ENCODE measurements at places on chromosomes 5 and 9.

GRCh38 chr9:135053133-135053532 is 34.3 kb upstream of the OLFM1 start:
- DNase-seq = no peak

GRCh38 chr9:93298498-93299417 is 114.8 kb downstream of the WNK2 start:
- no peak for DNase-seq

DNA sequence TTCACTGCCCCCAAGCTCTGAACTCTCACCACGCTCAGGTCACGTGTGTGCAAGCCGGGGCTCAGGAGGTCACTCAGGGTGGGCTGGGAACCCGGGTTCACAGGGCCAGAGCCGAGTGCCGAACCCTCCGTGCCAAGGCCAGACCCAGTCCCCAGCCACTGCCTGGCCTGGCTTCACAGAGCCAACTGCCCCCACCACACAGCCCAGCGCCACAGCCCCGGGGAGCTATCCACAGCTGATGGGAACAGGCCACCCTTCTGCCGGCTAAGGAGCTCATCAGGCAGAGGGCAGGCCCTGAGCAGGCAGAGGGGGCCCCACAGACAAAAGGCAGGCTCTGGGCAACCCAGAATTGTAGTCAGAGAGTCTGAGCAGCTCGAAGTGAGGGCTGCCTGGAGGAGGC is 117.0 kb downstream of the VAV2 start:
- DNase-seq = no peak

DNA sequence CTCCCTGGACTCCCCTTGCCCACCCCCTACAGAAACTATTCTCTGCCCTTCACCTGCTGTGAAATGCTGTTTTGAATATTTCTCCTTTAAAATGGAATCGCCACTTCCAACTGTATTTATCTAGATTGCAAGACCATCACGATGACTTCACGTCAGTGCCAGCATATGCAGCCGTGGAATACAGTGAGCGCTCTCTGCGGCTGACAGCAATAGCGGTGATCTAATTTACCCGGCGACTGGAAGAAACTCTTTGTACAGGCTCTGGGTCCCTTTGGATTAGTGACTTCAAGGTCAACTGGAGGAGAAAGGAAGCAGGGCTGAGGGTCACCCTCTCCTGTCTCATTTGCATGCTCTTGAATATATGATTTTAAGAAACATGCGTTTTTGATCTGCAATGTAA is 192.0 kb downstream of the IRX1 start:
- DNase-seq = no peak

DNA sequence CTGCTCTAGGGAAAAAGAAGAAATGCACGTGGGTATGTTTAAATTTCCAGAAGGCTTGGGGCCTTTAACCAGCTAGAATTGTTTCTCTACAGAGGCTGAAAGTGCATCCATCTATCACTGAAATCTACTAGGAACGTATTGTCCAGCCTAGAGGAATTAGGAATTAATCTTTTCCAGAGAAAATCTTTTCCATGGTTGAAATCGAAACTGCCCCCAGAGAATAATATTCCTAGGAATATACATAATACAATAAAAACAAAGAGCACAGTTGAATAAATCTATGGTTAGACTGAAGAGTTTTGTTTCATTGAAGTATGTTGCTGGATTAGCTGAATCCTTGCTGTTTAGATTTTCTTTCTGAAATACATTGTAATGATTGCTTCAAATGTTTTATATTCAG is 378.5 kb downstream of the PLK2 start:
- DNase-seq = no peak

GRCh38 chr5:152686931-152687330 is 281.9 kb upstream of the NMUR2 start:
- DNase-seq = no peak

- DNase-seq = no peak
Observed at GRCh38 chr5:138240650-138241385, 27.7 kb upstream of the CDC23 start.

- no peak for DNase-seq
Observed at GRCh38 chr5:171499611-171500010, 80.2 kb downstream of the FGF18 start.

- DNase-seq = no peak
Observed at GRCh38 chr5:72938206-72938605, 17.6 kb upstream of the FCHO2 start.

GRCh38 chr5:163893281-163893680 is 387.9 kb downstream of the MAT2B start:
- no peak for DNase-seq

- no peak for DNase-seq
Observed at GRCh38 chr9:84151236-84151635, 170.6 kb downstream of the RMI1 start.

DNA sequence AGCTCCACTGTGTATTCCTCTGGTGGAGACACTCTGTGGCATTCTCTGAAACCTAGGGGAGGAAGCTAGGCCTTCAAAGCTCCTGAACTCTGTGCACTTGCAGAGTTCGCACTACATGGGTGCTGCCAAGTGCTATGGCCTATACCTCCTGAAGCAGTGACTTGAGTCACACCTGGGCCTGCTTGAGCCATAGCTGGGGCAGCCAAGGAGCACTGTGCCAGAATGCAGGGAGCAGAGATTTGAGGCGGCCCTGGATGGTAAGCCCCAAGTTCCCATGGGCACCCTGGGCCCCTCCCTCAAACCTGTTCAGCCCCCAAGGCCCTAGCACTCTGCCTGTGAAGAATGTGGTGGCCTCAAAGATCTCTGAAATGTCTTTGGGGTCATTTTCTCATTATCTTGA is 212.9 kb downstream of the SPATA31A6 start:
- DNase-seq = no peak

- no peak for DNase-seq
Observed at GRCh38 chr5:74262544-74263207, 377.9 kb downstream of the ENC1 start.

DNA sequence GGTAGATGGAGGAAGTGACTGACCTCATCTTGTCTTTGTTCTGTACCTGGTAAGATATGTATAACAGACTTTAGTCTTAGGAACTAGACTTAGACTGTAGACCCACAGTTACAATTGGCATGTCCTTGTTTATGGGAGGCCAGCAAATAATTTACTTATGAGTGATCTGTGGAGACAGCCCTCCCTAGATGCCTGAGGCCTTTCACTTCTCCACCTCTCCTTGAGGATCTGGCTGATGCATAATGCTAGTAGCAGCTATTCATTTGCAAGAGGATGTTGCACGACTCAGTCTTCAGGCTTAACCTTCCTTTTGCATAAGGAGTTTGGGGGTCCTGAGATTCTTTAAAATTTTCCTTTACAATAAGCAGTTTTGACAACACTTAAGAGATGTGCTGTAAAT is 100.7 kb downstream of the YTHDC2 start:
- no peak for DNase-seq

DNA sequence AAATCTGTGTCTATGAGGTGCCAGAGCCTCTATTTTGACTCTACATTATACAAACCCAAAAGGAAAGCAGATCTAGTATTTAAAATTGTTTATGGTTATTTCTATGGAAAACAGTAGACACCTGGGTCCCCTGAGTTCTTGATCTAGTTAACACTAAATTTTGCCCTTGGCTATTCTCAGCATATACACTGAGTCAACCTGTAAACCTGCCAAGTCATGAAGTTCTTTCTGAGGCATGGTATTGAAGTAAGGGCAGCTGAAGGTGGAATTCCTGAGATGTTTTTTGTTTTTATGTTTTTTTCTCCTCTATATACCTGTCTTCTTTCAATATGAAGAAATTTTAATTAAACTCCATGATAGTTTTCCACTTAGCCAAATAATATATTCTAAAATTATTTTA is 120.2 kb downstream of the PDE4D start:
- no peak for DNase-seq

DNA sequence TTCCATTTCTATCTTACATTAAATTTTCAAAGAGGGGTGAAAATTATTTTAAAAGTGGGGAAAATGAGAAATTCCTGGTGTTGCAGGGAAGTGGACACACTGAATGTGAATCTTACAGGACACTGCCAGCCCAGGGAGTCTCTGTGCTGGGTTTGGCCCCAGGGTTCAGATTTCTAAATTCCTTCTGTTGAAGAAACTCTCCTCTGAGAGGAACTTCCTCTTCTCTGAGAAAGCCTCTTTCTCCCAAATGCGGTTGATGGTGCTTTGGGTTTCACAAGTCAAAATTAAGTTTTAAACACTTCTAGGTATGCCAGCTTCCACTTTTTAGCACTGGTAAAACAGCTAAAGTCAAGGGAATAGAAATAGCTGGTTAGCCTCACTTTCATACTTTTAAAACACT is 317.9 kb upstream of the ITGA1 start:
- DNase-seq = no peak

GRCh38 chr9:133405508-133406438 is 12.0 kb downstream of the REXO4 start:
- no peak for DNase-seq

DNA sequence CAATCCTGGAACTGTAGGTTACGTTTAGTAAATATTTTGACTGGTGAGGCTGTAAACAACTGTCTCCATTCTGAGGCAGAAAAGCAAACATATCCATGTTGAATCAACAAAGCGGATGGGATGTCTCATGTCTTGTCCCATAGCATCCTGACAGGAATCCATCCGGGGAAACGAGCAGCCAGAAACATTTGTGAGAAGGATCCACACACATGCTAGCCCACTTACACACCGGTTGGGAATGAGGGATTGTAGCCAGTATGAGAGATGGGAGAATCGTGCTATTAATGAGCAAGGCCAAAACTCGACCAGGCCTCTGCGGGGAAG is 117.5 kb downstream of the FSTL4 start:
- DNase-seq = no peak

- no peak for DNase-seq
Observed at GRCh38 chr9:30058463-30058862, 2326.0 kb upstream of the ACO1 start.

DNA sequence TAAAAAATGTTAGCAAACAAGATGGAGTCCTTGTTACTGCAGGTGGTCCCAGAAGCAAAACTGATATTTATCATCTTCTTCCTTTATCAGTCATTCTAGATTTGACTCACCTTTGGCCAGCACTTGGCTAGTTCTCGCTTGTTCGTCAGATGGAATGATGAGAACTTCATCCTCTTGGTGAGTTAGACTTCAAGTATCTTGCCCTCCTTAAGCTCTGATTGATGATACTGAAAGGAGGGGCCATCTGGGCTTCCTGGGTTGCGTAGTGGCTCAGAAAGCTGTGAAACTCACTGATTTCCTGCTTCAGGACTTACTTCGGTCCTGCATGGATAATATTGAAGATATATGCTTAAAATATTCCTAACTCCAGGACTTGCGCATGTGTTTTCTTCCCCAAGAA is 1248.2 kb upstream of the CDH9 start:
- no peak for DNase-seq

- no peak for DNase-seq
Observed at GRCh38 chr9:137029058-137029936, 1.3 kb upstream of the ABCA2 start.

- no peak for DNase-seq
Observed at GRCh38 chr5:114174837-114175236, 187.0 kb upstream of the KCNN2 start.

DNA sequence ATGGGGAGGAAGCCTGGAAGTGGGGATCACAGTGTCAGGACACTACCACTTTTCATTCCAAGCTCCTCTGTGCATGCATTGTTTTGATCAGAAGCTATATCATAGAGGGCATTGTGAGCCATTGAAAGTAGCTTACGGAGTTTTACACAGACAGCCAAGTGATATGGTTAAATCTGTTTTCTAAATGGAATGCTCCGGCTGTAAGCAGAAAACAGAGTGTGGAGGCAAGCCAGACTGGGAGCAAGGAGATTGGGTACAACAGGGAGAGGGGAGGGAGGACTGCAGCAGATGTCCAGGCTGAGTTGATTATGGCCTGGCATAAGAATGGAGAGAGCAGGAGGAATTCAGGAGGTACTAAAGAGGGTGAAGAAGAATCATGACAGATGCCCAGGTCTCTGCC is 15.5 kb upstream of the SOWAHA start:
- DNase-seq = no peak

GRCh38 chr5:30994176-30994575 is 199.3 kb upstream of the CDH6 start:
- no peak for DNase-seq

GRCh38 chr5:65880496-65881072 is 45.8 kb upstream of the ERBIN start:
- DNase-seq = no peak

DNA sequence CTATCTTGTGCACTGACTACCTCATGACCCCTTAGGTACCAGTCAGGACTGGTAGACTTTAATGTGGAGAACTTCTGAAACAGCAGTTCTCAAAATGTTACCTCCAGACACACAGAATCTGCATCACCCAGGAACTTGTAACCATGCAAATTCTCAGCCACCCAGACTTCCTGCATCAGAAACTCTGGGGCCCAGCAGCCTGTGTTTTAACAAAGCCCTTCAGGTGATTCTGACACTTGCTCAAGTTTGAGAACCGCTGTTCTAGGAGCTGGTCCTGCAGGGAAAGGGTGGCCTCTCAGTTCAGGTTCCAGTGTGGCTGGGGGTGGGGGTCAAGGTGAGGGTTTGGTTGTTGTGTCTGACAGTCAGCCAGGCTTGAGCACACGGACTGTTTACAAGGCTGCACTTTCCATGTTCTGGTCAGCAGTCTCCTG is 28.4 kb downstream of the ZFP62 start:
- DNase-seq = no peak

- DNase-seq = no peak
Observed at GRCh38 chr5:81842795-81843398, 92.0 kb upstream of the SSBP2 start.

DNA sequence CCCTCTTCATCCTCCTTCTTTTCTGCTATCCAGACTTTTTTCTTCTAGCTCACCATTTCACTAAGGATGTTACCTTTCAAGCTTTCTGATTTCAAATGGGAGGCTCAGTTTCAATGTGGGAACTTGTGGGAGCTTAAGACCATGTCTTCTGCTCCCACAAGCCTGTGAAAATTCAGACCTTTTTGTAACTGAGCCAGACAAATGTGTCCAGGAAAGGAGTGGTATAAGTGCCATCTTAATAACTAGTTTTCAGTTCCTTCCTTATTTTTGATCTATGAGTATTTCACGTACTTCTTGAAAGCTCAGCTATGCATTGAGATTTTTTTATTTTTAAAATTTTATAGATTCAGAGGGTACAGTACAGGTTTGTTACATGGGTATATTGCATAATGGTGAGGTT is 4.6 kb upstream of the ERCC6L2 start:
- no peak for DNase-seq

GRCh38 chr9:72151104-72151503 is 1.9 kb downstream of the GDA start:
- no peak for DNase-seq

DNA sequence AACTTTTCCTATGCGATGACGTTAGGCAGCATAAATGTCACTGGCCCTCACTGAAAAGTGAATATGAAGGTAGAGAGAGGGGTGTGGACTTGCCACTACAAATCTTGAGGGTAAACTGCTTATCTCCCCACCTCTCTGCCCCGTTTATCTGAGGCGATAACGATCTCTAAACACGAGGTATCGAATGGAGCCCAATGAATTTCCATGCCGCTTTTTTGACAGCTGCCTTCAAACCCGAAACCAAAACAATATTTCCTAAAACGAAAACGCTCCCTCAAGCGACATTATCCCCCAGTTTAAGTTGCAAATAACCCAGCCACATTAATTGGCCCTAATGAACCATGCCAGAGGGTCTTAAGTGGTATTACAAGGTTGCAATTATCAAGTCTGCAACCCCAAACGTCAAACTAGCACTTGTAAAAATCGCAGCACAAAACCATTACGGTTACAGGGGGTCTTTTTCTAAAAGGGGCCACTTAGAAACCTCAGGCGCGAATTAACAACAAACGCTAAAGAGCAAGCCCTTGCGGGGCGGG is 1.4 kb downstream of the NR3C1 start:
- no peak for DNase-seq

- DNase-seq = no peak
Observed at GRCh38 chr5:139904816-139905661, 109.4 kb downstream of the PSD2 start.

GRCh38 chr5:172407241-172407691 is 47.1 kb downstream of the SH3PXD2B start:
- DNase-seq = no peak
